ENCODE measurements at places on chromosomes 6 and 20. TPM values are rescaled to one million over a fixed set of nuclear protein-coding genes. Genes with fewer than 3 reads are reported as not detected.
A peak's percentile ranks its signal among the peaks of the same experiment; 100 is the strongest.

GRCh38 chr6:95815389-95816056, 200.3 kb upstream of the FUT9 start:
- no peak for DNase-seq

DNA sequence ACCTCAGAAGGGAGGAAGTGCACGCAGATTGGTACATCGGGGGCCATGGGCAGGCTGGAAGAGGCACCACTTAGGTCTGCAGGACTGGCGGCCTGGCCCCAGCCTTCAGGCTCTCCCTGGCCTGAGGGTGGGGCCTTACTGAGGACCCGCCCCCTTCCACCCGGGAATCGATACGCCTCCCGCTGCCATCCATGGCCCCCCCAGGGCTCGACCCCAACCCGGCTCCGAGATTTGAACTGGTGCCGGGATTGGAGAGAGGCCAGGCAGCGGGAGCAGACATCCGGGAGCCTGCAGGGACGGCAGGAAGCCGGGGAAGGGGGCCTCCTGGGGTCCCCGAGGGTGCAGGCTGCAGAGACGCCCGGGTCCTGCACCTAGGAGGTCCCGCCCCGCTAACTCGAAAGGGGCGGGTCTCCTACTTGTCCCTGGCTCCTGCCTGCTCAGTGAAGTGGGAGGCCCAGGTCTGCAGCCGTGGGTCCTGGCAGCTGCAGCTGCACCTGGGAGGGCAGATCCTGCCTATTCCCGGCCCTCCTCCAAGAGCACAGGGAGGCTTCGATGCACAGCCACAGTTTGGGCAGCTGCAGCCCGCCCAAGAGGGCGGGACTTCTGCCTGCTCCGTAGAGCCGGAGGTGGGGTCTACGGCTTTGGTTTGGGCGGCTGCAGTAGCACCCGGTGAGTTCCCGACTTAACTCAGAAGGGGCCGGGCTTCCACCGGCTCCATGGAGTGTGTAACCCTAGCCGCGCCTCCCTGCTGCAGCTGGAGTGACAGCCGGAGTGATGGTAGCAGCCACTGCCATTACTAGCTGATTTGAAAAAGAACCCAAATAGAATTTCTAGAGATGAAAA, 35.2 kb upstream of the TBC1D22B start:
- peak; percentile 58 for DNase-seq

DNA sequence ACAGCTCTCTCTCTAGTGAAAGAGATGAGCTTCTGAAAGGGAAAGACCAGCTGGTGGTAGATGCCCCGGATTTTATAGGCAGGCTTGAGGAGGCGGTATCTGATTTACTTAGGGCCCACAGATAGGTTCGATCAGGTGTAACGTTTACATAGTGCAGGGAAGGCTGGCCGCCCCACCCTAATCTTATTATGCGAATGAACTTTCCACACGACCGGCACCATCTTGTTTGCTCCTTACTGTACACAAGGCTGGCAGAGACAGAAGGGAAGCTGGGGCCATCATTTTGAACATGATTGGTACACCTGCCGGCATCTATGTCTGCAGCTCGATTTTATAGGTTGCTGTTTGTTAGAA, 212.0 kb upstream of the JARID2 start:
- DNase-seq, result no peak

Gene RAET1G
- total RNA-seq, result not detected

DNA sequence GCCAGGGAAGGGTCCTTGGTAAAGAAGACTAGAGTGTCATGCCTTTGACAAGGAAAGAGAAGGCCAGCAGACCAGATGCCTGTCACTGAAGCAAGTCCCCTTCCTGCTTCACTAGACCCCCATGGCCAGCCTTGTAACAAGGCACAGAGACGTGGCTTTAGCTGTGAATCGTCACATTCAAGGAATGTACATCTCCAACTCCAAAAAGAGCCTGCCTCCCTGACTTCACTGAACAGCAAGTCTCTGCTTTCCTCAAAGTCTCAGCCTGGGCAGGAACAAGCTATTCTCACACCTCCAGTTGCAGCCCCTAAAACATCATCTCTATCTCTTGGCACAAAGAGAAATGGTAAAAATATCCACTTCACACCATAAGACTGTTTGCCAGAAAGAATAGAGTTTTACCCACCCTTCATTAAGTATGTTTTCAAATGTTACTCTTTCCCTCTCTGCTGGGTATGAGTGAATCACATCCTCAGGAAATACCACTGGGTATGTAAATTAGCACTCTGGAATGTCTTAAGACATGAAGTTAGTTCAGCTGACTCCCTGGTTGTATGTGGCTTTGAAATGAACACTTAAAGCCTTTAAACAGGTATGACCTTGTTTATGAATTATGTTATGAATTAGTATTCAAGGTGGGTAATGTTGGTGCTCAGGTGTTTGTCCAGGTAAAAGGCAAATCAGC, 46.4 kb upstream of the NT5E start:
- DNase-seq, result no peak

GRCh38 chr6:16802071-16802470, 40.8 kb upstream of the ATXN1 start:
- DNase-seq, result peak; percentile 37

DNA sequence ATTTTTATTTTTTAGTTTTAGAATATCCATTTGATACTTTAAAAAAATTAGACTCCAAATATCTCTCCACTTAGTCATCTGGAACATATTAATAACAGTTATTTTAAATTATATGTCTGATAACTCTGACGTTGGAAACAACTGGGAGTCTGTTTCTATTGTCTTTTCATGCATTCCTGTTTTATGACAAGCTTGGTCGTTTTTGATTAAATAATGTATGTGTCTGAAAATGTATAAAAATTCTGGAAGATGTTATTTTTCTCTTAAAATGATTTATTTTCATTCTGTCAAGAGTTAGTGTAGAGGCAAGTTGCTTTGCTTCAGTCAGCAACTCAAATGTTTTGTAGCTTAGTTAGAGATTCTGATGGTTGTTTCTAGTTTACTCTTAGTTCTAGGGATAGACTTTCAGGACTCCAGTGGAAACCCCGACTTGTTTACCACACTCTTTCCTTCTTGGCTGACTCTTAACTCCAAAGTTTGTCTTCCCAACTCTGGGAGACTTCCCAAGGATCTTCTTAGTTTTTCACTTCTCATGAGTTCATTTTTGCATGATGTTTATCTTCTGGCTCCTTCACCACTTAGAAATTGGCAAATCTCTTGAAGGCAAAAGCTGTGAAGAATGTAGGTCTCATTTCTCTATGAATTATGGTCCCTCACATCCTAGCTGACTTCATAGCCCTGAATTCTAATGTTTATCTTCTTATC, 190.9 kb downstream of the LAMA2 start:
- no peak for DNase-seq

Data from G401 (cell line).